CD8-positive, alpha-beta memory T cell (primary cell): ENCODE measurements at places on chromosomes 3 and 15.

GRCh38 chr15:73885954-73886700, 12.8 kb downstream of the TBC1D21 start:
- no peak for DNase-seq

- no peak for DNase-seq
Measured at GRCh38 chr3:50637011-50637410, 20.1 kb downstream of the MAPKAPK3 start.

- no peak for DNase-seq
Measured at GRCh38 chr3:105762749-105763658, 105.8 kb downstream of the CBLB start.

DNA sequence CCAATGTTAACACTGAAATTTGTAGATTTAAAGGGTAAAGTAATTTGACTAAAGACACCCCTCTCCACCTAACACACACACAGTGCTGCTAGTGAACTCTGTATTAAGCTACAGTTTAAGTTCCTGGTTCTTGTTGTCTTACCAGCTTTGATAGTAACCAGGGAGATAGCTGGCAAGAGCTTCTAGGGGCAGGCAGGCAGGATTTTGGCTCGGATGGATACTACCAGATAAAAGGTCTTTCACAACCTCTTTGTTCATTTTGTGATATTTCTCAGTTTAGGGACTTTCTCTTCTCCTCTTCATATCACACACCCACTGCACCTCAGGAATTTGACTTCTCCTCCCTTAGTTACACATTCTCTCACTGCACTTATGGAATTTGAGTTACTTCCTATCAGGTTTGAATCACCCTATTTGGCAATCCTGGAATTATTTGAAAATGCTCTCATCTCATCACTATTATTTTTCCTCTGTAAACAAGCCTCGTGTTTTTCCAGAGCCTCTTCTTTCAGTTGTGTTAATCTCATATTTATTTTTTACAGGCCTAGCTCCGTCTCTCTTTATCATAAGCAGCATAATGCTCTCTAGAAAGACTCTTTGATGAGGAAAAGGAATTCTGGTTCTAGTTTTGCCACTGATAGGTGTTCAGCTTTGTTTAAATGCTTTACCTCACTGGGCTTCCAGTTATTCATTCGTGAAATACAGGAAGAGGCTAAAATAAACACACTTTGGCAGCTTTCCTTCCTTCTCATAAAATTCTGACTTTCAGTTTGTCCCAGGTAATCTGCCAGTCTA, 23.0 kb upstream of the CLDN1 start:
- no peak for DNase-seq

GRCh38 chr3:133487920-133488540, 85.5 kb upstream of the CDV3 start:
- peak; percentile 47 for DNase-seq

DNA sequence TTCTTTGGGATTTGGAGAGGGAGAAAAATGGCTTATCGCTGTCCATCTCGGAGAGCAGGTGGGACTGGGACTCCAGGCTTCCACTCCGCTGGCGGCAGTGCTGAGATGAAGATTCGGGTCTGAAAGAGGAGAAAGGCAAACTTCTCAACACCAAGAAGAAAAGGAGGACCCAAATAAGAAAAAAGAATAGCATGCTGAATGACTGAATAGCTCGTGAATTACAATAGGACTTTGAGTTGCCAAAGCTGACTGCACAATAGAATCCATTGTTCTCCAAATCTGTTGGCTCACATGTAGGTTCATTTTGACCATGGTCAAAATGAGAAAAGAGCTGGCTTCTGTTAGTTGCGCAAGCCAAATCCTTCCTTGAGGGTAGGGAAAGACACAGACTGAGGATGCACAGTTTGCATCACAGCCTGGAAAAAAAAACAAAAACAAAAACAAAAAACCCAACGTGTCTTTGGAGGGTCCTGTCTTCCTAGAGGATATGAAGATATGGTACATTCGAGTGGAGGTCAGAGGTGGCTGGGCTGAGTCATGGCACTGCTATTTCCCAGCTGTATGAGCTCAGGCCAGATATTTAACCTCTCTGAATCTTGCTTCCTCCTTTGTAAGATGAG, 59.3 kb upstream of the LMOD3 start:
- no peak for DNase-seq

DNA sequence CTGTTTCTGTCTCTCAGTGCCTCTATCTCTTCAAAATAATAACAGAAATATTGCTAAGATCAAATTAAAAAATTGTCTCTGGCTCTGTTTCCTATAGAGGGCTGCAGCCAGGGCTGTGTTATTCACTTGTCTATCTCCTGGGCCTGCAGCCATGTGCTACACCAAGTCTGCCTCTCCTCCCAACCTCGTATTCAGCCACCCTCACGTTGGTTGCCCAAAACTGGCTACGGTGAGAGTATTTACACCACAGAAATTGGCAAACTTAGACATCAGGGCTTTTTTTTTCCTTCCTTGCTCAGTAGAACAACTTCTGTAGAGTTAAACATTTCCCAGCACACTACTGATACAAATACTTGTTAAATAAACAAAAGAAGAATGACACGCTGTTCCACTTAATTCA, 320.9 kb upstream of the ICE2 start:
- no peak for DNase-seq

DNA sequence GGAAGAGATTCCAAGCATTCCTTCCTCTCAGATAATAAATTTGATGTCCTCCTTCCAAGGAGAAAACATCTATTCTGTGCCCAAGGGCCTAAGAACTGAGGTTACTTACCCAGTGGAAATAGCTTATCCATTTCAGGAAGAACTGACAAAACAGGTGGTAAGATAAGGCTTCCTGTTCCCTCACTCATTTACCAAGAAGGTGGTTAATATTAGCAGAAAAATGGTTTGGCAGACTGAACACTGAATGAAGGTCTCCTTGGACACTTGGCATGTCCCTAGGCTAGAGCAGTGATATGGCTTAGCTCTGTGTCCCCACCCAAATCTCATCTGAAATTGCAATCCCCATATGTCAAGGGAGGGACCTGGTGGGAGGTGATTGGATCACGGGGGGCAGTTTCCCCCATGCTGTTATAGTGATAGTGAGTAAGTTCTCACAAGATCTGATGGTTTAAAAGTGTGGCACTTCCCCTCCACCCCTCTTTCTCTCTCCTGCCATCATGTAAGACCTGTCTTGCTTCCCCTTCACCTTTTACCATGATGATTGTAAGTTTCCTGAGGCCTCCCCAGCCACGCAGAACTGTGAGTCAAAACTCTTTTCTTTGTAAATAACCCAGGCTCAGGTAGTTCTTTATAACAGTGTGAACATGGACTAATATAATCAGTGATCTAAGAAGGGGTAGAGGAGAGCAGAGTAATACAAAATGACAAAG, 127.4 kb downstream of the ST8SIA2 start:
- no peak for DNase-seq

DNA sequence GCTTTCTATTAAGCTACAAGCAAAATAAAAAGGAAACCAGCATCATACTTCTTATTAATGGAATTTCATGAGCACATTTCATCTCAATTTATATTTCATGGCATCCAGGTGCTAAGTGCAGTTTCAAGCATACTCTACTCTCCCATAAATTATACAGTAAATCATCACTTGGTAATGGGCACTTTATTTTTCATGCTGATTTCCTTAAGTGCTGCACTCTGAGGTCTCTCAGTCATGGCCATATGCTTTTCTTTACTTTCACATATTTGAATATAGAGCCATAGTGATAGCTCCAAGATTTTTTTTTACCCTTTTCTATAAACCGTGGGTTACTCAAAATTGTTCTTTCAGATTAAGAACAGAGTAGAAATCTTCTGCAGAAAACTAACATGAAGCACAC, 1505.7 kb upstream of the CADM2 start:
- no peak for DNase-seq
